T-helper 9 cell (primary cell): ENCODE measurements at places on chromosomes 5 and 9.
A peak's percentile ranks its signal among the peaks of the same experiment; 100 is the strongest.

DNA sequence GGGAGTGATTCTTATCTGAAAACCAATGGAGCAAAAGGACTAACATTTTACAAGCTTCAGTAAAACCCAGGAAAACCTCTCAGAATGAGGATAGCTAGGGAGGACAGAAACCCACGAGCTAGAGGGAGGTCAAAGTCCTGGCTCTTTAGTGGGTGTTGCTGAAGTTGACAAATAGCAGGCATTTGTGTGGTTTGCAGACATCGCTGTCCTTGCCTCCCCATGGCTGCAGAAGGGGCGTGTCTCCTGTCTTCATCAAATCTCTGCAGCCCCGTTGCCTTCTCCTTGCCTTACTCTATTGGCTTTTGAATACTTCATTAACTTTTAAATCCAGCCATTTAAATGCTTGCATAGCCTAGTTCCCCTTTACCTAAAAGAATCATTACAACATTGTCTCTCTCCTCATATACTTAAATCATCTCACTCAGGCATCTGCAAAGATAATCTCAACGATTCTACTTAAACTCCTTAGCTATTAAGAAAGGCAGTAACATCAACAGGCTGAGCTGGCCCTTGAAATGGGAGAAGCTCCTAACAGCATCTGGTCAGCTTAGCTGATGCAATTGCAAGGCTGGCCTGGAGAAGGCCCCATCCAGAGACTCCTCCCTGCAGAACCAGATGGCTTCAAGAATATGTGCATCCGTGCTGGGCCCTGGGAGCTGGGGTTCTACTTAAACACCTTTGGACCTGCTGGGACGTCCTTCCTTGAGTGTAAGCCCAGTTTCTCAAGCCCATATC lies 152.8 kb upstream of the TAS2R1 start:
- DNase-seq, result no peak

DNA sequence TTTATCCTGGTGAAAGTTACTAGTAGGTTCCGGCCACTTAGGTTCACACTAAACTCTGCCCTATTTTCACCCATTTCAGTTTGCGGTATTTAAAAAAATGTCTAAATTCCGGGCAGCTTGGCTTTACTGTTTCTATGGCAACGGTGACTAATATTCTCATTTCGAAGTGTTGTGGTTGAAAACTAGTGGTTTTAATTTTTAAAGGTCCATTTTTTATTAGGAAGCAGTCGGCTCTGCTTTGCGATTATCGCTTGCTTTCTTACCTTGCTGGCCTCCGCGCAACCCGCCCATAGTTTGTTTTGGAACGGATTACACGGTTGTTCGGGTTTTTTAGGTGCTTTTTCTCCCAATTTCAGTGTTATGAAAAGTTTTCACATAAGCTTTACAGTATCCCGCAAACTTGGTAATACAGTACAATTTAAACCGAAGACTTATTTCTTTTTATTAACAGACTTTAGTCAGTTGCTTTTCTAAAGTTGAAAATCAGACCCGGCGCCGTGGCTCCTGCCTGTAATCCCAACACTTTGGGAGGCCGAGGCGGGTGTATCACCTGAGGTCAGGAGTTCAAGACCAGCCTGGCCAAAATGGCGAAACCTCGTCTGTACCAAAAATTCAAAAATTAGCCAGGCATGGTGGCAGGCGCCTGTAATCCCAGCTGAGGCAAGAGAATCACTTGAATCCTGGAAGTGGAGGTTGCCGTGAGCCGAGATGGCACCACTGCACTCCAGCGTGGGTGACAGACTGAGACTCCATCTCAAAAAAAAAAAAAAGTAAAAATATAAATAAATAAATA lies 1.6 kb downstream of the KDM4C start:
- peak; percentile 13 for DNase-seq

DNA sequence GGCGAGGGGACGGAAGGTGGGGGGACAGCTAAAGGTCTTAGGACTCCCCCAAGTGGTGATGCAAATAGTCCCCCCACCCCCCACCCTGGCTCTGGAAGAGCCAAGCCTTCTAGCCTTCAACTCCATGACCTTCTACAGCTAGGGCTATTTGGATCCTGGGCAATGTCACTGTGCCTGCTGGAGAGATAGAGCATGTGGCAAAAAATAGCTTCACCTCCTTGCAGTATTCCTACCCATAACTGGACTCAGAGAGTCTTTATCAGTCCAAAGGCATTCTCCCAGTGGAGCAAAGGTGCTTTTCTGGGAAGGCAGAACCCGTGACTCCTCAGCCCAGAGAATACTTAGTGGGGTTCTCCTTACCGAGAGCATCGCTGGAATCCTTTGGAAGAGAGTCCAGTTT lies 48.9 kb upstream of the PPARGC1B start:
- DNase-seq, result no peak

DNA sequence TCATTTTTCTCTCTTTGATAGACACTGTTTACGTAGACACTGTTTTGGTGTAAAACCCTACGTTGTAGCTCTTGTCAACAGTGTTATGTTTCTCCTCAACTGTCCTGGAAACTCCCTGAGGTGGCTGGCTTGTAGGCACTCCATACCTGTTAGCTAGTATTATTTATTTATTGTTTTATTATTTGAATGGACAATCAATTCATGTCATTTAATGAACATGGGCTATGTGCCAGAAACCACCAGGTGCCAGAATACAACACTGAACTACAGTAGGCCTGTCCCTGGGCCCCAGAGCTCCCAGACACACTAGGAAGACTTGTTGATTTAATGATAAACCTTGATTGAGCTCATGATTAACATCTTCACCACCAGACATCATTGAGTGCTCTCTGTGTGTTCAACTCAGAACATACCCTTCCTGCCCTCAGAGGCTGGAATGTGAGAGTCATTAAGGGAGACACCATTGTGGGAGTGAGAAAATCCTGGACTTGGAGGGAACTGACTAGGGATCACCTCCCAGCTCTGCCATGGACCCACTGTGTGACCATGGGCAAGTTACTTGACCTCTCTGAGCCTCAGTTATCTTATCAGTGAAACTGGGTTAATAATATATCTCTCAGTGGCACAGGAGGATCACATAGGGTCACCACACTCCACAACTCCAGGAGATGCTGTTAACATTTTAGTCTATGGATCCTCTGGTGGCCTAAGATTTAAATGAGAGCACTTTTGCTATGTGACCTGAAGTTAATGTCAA lies 19.2 kb downstream of the IRF1 start:
- no peak for DNase-seq

GRCh38 chr9:127491516-127491915 lies 40.2 kb downstream of the LRSAM1 start:
- DNase-seq, result no peak

DNA sequence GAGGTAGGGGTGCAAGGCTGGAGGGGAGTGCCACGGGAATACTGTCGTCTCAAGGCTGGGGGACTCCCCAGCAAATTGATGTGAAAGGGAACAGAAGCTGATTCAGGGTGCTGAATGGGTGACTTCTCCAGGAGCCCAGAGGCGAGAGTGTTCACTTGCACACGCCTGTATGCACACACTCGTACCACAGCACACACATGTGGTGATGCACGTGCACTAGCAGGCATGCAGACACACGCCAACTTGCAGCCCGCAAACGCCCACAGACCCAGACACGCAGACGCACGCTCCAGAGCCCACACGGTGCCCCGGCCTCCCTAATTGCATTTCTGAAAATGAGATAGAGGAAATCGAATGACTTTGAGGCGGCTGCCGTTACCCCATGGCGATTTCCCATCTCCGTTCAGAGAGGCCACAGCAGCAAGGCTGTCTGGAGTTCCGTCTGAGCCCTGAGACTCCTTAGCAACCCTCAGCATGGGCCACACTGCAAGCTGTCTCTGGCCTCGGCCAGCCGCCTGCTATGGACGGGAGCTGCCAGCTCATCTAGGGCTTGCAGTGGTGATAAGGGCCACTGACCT lies 9.1 kb upstream of the ADAMTS2 start:
- DNase-seq, result no peak

- DNase-seq, result no peak
Measured at GRCh38 chr9:20898885-20899554, 132.4 kb downstream of the HACD4 start.

DNA sequence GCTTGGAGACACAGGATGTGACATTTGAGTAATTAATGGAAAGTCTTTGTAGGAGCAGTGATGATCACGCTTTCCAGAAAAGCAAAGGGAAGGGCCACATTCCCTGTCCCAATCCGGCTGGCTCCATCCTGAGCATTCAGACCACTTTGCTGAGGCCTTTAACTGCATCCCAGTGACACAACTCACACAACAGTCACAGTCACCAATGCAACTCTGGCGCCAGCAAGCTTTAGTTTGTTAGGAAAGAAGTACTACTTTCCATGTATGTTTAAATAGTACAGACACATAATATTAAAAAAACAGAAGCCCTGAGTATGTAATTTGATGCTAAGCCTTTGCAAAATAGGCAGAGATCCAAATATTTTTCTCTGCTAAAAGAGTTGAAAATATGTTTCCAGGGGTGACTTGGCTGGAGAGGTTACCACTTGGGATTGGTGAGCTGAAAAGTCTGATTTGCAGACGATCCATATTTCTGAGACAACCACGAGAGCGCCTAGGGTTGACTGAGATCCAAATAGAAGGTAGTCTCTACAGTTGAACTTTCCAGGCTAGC lies 31.7 kb upstream of the GAS1 start:
- no peak for DNase-seq

DNA sequence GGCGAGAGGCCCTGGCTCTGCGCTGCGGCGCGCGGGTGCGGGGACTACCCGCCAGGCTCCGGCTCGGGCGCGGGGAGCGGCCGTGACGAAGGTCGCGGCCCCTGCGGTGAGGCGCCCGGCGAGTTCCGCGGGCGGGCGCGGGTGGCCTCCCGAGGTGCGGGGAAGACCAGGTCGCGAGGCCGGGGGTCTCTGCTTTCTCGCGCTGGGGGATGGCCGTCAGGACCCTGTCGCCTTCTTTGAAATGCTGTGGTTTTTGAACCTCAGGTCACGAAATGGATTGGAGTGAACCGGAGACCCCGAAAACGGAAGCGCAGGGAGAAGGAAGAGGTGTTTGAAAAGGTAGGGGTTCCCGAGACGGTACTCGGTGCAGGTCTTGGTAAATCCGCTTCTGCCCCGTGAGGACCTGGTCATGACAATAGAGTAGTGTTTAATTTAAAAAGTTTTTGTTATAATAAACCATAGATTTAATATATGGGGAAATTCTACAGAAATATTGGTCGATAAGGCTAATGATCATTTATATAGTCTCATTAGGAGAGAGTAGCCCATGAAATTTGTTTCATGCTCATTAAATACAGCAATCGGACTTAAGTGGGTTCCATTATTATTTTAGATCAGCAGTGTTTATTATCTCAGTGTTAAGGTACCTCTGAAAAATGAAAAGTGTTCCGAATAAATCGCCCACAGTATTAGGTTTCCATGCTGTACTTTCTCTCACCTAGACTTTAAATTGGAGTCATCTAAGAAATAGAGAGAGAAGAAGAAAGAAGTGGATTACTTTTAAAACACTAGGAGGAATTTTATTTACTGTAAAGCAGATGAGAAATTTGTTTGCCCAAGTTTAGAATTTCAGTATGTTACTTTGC lies 279.0 kb downstream of the AOPEP start:
- DNase-seq, result no peak

GRCh38 chr9:124267271-124267807 lies 9.6 kb downstream of the NEK6 start:
- no peak for DNase-seq

GRCh38 chr5:31036411-31036810 lies 157.1 kb upstream of the CDH6 start:
- DNase-seq, result no peak
